IMR-90 (cell line): ENCODE measurements at places on chromosomes 4 and X. TPM values are rescaled to one million over a fixed set of nuclear protein-coding genes. Genes with fewer than 3 reads are reported as not detected.

Gene PPARGC1A
- total RNA-seq = under 0.01 TPM in 2 replicates

GRCh38 chr4:155552180-155552579 is 114.5 kb upstream of the GUCY1A1 start:
- no peak overlapping the region for H3K4me3 ChIP-seq
- H3K27me3 ChIP-seq = no peaks in the 10 kb centered on the region
- DNase-seq = peak; percentile 81
- H3K4me1 ChIP-seq = peaks cover 2% of the 10 kb centered on the region; the same call in 1 of the 2 replicates

DNA sequence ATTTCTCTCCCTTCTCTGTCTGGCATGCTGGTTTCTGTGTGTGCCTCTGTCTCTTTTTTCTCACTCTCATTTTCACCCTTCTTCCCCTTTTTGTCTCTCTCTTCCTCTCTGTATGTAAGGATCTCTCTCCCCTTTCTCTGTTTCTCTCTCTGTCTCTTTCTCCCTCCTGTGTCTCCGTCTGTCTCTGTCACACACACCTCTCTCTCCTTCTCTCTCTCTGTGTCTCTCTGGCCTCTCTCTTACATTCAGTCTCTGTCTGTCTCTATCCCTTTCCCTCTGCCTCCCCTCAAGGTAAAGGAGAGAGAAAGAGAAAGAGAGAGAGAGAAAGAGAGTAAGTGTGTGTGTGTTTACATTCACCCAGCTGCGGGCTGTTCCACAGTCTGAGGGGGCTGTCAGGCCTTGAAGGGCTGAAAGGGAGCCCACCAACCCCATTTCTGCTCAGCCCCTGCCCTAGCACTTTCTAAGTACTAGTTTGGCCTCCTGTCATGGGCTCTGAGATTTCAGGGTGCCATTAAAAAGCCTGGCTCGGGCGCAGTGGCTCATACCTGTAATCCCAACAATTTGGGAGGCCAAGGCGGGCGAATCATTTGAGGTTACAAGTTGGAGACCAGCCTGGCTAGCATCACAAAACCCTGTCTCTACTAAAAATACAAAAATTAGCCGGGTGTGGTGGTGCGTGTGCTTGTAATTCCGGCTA is 9.6 kb upstream of the TSPYL2 start:
- no peaks in the 10 kb centered on the region; the same call in 1 of the 2 replicates for H3K27me3 ChIP-seq
- H3K27ac ChIP-seq = no peak overlapping the region
- H3K4me3 ChIP-seq = no peak overlapping the region
- H3K36me3 ChIP-seq = peaks cover 13% of the 10 kb centered on the region

GRCh38 chr4:184163813-184164212 is 53.9 kb downstream of the ENPP6 start:
- no peaks in the 10 kb centered on the region for H3K36me3 ChIP-seq
- DNase-seq = peak; percentile 6
- H3K27ac ChIP-seq = no peak overlapping the region
- H3K4me1 ChIP-seq = peaks cover 2% of the 10 kb centered on the region; the same call in 1 of the 2 replicates
- no peak overlapping the region for H3K4me3 ChIP-seq
- peaks cover 7% of the 10 kb centered on the region; the same call in 1 of the 2 replicates for H3K27me3 ChIP-seq

Gene MAGEC1
- not detected in 2 replicates for total RNA-seq

- no peak overlapping the region for H3K27ac ChIP-seq
- peaks cover 12% of the 10 kb centered on the region for H3K4me1 ChIP-seq
- DNase-seq = no peak
- H3K27me3 ChIP-seq = no peaks in the 10 kb centered on the region
These were observed 51.0 kb upstream of the ENPP6 start for GRCh38 chr4:184268584-184269160.

DNA sequence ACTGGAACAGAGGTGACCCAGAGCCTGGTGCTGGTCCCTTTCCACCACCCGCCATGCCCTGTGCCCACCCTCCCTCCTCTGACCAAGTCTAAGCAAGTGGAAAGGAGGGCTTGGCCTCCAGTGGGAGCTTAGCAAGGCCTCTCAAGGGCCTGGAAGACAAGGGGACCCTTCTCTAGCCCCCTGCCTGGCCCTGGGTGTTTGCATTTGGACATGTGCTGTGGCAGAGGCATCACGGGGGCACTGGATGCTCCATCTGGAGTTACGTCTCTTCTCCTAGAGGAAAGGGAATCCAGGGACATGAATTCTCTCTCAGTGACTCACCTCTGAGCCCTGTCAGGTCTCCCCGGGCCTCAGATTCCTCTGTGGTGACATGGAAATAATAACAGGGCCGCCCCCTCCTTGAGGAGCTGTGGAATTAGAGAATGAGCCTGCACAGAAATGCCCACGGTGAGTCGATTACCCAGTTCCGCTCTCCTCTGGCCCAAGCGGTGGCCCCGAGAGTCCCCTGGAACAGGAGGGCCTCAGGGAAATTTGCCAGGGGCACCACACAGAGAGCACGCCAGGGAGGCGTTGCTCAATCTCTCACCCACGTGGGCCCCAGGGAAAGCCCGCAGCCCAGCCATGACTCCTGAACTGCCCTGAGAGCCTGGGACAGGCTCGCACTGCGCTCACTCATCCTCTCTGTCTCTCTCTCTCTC is 189.6 kb downstream of the BCOR start:
- H3K36me3 ChIP-seq = no peaks in the 10 kb centered on the region
- H3K27me3 ChIP-seq = no peaks in the 10 kb centered on the region
- H3K4me1 ChIP-seq = peaks cover 20% of the 10 kb centered on the region
- H3K27ac ChIP-seq = peak overlapping the region; percentile 82

GRCh38 chr4:17301266-17301665 is 210.6 kb downstream of the QDPR start:
- H3K27me3 ChIP-seq = no peaks in the 10 kb centered on the region
- peaks cover 2% of the 10 kb centered on the region; the same call in 1 of the 2 replicates for H3K4me1 ChIP-seq
- no peak for DNase-seq
- no peak overlapping the region for H3K4me3 ChIP-seq
